ENCODE measurements at places on chromosomes 1 and 21. TPM values are rescaled to one million over a fixed set of nuclear protein-coding genes. Genes with fewer than 3 reads are reported as not detected.

- no peak for DNase-seq
Observed at GRCh38 chr1:235943581-235944114, 76.9 kb upstream of the LYST start.

GRCh38 chr1:68162761-68163160 is 69.6 kb downstream of the WLS start:
- DNase-seq: no peak

- no peak for DNase-seq
Observed at GRCh38 chr1:1756661-1757421, 21.4 kb downstream of the NADK start.

- no peak for DNase-seq
Observed at GRCh38 chr1:114208106-114208505, 54.4 kb upstream of the SYT6 start.

Gene GPR52
- total RNA-seq: 4.1 TPM

- no peak for DNase-seq
Observed at GRCh38 chr1:217449370-217449769, 181.5 kb downstream of the GPATCH2 start.

- DNase-seq: no peak
Observed at GRCh38 chr1:82445827-82446226, 645.1 kb downstream of the ADGRL2 start.

Gene SLC35A3
- 28.8 TPM for total RNA-seq

Gene SPATA46
- total RNA-seq: not detected

GRCh38 chr1:162997499-162998285 is 71.5 kb upstream of the RGS4 start:
- no peak for DNase-seq

Gene PLA2G2F
- 0.07 TPM for total RNA-seq

Gene ALX3
- total RNA-seq: 0.26 TPM

GRCh38 chr1:8427493-8427892 is 109.6 kb downstream of the SLC45A1 start:
- DNase-seq: no peak

- DNase-seq: no peak
Observed at GRCh38 chr1:198687429-198687828, 48.6 kb downstream of the PTPRC start.

GRCh38 chr1:221972276-221973235 is 230.7 kb upstream of the DUSP10 start:
- DNase-seq: no peak

Gene DDR2
- 49.4 TPM for total RNA-seq

Gene FCRL6
- not detected for total RNA-seq

DNA sequence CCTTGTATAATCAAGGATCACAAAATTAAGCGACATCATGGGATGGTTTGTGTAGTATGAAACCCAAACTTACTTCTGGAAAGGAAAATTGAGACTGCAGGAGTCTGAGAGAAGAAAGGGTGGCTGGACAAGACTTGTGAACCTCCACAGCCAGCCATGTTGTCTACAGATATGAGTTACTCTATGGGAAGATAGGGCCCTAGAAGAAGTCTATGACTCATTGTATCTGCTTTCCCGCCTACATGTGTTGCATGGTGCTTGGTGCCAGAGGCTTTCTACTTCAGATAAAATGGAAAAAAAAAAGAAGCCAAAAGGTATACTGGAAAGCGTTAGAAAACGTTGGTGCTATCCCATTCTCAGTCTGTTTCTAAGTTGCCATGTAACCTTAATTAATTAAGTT is 18.7 kb upstream of the OR6N2 start:
- DNase-seq: no peak

- DNase-seq: no peak
Observed at GRCh38 chr1:64186138-64186897, 17.1 kb upstream of the UBE2U start.

DNA sequence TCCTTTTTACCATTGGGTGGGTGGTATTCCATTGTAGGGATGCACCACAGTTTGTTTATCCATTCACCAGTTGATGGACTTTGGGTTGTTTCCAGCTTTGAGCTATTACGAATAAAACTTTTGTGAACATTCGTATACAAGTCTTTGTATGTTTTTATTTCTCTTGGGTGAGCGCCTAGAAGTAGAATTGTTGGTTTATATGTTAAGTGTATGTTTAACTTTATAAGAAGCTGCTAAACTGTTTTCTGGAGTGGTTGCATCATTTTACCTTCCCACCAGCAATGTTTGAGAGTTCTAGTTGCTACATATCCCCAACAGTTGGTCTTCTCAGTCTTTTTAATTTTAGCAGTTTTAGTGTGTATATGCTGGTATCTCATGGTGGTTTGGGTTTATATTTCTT is 132.5 kb downstream of the PEX14 start:
- DNase-seq: no peak

DNA sequence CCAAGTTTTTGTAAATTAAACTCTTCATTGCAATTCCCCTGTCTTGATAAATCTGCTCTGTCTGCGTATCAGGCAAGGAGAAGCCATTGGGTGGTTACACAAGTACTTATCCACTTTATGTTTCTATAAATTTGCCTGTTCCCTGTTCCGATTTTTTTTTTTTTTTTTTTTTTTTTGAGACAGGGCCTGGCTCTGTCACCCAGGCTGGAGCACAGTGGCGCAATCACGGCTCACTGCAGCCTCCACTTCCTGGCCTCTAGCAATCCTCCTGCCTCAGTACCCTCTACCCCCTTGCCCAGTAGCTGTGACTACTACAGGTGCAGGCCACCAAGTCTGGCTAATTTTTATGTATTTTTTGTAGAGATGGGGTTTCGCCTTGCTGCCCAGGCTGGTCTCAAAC is 11.1 kb upstream of the CSRP1 start:
- peak; percentile 14 for DNase-seq

GRCh38 chr1:236868625-236869467 is 73.8 kb downstream of the MTR start:
- DNase-seq: no peak

Gene CD1C
- total RNA-seq: not detected

- no peak for DNase-seq
Observed at GRCh38 chr1:37620707-37621106, 14.0 kb downstream of the RSPO1 start.

DNA sequence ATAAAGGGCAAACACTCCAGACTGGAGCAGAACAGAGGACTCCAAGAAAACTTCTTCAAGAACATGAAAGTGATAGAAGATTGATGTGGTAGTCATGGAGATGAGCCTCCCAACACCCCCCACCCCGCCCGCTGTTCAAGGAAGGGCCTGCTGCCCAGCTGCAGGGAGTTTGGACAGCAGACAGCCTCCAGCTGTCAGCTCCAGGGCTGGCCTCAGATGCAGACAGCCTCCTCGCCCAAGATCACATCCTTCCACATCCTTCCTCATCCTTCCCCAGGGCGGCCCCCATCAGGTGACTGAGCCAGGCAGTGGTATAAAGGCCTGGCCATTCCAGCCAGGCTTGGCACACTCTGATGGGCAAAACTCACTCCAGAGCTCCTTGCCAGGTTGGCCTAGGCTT is 24.6 kb downstream of the HMGN2 start:
- peak; percentile 44 for DNase-seq

DNA sequence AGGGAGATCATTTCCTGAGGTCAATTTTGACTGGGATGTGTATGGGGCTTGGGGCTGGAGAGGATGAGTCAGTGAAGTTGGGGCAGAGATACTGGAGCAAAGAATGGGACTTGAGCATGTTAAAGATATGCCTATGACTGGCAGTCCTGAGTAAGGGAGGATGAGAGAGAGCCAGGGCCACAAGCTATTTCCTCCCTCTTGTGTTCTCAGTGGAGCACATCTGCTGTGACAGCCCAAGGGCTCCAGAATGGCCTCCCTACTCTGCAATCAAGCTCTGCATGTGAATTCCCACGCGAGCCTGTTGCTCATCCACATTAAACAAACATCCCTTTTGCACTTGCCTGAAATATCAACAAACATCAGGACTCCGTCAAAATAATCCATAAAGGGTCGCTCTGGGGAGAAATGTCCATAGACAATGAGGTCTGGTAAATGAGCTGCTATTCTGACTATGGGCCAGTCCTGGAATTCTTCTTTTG is 9.2 kb downstream of the ADCY10 start:
- DNase-seq: no peak

- DNase-seq: no peak
Observed at GRCh38 chr1:163588796-163589195, 267.0 kb downstream of the NUF2 start.

- DNase-seq: no peak
Observed at GRCh38 chr1:240820816-240821215, 208.9 kb upstream of the GREM2 start.

GRCh38 chr1:246772686-246773085 is 48.5 kb downstream of the SCCPDH start:
- no peak for DNase-seq

Gene LINGO4
- 0.14 TPM for total RNA-seq

GRCh38 chr1:27397749-27398148 is 5.3 kb downstream of the GPR3 start:
- no peak for DNase-seq

- DNase-seq: no peak
Observed at GRCh38 chr1:228976316-228976715, 241.0 kb downstream of the RHOU start.

- DNase-seq: no peak
Observed at GRCh38 chr1:54132495-54132894, 20.3 kb downstream of the CDCP2 start.

DNA sequence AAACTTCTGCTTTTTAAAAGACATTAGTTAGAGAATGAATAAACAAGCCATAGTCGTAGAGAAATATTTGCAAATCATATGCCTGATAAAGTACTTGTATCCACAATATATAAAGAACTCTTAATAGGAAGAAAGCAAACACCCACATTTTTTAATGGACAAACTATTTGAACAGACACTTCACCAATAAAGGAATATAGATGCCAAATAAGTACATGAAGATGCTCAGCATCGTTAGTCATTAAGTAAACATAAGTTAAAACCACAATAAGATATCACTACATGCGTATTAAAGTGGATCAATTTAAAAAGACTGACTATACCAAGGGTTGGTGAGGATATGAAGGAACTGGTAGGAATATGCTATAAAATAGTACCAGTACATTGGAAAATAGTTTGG is 142.3 kb upstream of the ZC3H11B start:
- no peak for DNase-seq

DNA sequence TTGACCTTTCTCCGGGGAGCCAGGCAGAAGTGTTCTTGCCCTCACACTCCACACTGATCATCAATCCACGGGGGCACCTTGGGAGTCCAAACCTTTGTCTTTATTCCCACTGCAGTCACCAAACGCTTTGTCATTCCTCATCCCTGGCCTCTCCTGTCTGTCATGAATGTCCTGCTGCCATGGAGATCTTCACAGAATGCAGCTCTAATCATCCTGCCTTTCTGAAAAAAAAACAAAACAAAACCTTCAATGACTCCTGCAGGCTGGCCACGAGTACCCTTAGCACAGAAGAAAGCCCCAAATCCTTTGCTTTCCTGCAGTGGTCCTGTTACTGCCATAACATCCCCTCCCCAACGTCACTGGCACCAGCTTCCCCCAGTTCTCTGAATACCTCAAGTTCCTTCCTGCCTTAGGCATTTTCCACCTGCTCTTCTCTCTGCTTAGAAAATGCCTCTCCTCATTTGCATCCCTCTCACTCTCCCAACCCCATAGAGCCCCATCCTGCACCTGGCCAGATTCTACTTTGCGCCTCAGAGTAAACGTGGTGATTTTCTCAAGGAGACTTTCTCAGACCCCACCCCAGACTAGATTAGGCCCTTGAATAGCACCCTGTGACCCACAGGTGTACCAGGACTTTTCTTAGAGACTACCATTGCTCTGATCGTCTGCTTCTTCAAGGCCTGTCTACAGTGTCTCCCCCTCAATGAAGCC is 131.2 kb downstream of the AK5 start:
- DNase-seq: no peak

Gene PLA2G2D
- not detected for total RNA-seq

DNA sequence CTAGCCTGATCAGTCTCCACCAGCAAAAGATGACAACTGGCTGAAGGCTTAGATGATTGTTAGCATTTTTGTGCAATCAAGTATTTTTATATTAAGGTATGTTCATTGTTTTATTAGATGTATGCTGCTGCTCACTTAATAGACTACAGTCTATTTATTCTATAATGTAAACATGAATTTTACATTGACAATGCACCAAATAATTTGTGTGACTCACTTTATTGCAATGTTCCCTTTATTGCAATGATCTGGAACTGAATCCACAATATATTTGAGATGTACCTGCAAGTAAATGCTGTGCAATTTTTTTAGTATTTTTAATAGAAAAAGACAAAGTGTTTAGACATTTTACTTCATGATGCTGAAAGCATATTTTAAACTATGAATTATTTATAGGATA is 896.5 kb downstream of the AMY1C start:
- no peak for DNase-seq

DNA sequence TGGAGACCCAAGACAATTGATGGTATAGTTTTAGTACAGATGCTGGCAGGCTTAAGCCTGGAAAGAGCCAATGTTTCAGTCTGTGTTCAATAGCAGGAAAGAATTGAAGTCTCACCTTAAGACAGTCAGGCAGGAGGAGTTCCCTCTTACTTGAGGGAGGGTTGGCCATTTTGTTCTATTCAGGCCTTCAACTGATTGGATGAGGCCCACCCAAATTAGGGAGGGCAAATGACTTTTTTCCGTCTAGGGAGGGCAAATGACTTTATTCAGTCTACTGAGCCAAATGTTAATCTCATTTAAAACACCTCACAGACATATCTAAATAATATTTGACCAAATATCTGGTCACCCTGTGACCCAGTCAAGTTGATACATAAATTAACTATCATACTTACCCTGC is 31.4 kb upstream of the ELAVL4 start:
- DNase-seq: no peak

- no peak for DNase-seq
Observed at GRCh38 chr1:78089010-78089409, 43.2 kb downstream of the GIPC2 start.

DNA sequence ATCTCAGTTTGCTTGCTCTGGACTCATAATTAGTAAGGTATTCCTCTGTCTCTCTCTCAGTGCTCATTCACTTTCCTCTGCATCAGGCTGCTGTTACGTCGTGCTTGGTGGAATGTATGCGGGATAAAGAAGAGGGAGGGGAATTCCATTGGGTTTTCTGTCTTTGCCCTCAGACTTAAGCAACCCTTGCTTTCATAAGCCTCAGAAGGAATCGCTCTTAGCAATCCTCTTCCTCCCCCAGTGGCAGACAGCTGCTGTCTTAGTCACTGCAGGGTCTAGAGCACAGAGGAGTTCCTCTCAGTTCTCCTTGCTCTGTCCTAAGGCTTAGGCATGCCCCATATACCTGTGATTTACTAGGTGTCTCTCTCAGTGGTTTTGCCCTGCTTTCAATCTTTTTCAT is 19.1 kb upstream of the NTMT2 start:
- no peak for DNase-seq

- no peak for DNase-seq
Observed at GRCh38 chr1:228772516-228773212, 37.4 kb downstream of the RHOU start.

DNA sequence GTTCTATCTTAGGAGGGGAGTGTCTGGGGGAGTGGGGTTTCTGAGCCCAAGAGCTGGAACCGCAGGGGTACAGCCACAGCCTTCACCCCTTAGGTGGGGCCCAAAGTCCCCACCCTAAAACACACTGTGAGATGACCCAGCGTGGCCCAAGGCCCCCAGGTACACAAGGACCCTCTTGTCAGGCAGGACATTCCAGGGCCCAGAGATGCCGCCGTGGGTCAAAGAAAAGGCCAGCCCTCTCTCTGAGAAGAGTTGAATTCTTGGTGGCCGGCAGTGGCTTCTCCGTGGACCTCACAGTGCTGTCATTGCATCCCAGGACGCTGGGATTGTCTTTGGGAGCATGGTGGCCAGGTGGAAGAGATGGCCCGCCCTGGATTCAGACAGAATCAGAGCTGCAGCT is 176.3 kb upstream of the C1orf174 start:
- no peak for DNase-seq
